ENCODE measurements at places on chromosomes 11 and 22.

DNA sequence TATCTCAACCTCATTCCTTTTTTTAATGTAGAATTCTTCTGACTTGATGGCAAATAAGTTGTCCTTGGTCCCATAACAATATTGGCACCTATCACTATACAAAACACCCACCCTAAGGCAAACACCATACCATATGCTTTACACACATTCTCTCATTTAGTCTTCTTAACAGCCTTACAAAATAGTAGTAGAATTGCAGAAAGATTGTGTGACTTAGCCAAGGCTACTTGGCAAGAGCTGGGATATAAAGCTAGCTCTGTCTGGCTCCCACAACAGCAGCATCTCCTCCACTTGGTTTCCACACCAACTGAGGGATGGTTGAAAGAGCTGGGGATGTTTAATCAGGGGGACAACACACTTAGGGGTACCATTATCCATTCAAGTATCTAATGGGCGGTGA lies 9.8 kb upstream of the ZDHHC13 start:
- DNase-seq: no peak

DNA sequence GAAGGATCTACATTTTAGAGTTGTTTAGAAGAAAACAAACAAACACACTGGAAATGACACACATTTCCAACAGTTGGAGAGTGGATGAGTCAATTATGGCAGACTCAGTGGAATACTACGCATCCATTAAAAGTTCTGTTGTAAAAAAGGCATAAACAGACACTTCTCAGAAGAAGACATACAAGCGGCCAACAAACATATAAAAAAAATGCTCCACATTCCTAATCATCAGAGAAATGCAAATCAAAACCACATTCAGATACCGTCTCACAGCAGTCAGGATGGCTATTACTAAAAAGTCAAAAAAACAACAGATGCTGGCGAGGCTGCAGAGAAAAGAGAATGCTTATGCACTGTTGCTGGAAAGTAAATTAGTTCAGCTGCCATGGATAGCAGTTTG lies 298.2 kb downstream of the DDX10 start:
- no peak for DNase-seq

DNA sequence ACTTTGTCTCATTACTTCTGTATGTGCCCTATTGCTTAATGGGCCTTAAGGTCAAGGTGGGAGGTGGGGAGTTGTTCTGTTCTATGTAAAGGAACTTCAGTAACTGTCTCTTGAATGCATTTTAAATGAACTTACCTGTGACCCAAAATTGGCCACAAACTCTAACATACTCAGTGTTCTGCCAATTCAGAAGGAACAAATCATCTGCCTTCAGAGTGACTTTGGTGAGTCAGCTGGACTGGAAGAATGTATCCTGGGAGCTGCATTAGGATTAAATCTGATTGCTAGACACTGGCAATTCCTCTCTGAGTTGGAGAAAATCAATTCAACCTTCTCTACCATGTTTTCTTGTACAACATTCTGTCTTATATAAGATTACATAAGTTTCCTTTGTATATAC lies 1104.8 kb downstream of the DLG2 start:
- DNase-seq: no peak

DNA sequence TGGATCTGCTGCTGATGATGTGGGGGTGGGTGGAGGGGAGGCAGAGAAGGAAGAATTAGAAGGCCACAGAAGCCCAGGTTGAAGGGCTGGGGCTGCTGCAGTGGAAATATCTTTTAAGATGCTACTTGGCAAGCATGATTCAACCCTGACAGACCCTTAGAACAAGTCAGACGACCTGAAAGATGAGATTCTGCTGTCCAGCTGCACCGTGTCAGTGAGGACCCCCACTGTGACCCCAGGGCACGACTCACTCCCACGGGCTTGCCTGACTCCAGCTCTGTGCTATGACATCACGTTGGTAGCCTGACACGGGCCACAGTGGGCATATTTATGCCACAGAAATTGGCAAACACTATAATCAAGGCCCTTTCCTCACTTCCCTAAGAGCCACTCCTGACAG lies 36.0 kb downstream of the LRFN4 start:
- DNase-seq: no peak

GRCh38 chr11:7021318-7021717 lies 1.0 kb downstream of the NLRP14 start:
- DNase-seq: peak; percentile 3

GRCh38 chr11:58434217-58434616 lies 6.3 kb upstream of the OR5B2 start:
- DNase-seq: no peak

DNA sequence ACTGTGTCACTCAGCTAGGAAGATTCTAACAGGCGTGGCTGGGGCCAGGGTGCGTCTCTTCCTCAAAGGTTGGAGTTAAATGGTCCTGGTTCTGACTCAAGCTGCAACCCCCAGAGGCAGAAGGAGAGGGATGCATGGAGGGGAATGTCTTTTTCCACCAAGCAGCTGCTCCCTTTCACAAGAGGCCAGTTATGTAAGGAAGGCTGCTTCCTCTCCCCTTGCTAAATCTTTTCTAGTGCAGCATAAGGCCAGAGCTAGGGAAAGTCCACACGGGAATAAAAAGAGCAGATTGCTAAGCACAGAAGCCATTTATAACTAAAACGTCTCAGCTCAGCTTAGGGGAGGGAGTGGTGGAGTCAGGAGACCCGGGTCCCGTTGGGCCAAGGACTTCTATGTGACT lies 10.0 kb downstream of the PVALB start:
- no peak for DNase-seq

DNA sequence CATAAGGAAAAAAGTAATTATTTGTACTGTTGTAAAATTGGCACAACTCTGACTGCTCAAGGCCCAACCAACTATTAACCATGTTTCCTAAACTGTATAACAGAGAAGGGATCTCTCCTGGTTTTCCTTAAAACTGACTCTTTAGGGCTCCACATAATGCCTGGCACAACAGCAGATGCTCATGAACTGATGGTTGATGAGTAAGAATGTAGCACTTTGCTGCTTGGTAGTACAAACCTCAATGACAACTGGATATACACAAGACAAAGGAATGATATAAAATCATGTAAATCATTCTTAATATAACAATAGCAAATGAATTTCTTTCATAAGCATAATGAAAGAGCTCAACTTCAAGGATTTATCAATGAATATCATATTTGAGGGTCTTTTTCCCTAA lies 11.7 kb downstream of the MSANTD2 start:
- no peak for DNase-seq

- no peak for DNase-seq
Measured at GRCh38 chr11:69648679-69649575, 8.0 kb downstream of the CCND1 start.

DNA sequence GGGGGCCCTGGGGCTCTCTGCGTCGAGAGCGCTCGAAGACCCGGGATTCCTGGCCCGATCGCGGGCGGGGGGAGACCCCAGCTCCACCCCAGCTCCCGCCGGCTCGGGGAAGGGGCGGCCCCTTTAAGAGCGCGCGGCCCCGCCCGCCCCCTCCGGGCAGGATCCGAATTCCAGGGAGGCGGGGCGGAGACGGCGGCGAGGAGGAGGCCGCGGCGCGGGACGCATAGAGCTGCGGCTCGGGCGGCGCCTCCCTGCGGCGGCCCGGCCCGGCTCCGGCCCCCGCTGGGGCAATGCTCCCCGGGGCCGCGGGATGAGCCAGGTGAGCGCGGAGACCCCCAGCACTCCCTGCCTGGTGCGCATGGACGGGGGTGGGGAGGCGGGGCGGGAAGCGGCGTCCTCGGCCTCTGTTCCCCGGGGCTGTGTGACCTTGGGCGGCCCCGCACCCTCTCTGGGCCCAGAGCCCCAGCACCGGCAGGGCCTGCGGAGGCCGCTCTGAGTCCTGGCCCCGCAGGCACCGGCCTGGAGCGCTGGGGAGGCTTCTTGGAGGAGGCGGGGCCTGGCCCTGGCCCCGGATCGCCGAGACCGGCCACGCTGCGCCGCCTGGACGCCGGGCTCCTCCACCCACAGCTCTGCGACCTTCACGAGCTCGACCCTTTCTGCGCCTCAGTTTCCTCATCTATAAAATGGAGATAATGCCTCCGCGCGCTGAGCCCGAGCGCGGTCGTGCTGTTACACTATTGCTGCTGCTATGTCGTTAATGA lies 565 bp downstream of the GAS2L1 start:
- peak; percentile 88 for DNase-seq

- no peak for DNase-seq
Measured at GRCh38 chr11:110467556-110467955, 37.8 kb downstream of the FDX1 start.

DNA sequence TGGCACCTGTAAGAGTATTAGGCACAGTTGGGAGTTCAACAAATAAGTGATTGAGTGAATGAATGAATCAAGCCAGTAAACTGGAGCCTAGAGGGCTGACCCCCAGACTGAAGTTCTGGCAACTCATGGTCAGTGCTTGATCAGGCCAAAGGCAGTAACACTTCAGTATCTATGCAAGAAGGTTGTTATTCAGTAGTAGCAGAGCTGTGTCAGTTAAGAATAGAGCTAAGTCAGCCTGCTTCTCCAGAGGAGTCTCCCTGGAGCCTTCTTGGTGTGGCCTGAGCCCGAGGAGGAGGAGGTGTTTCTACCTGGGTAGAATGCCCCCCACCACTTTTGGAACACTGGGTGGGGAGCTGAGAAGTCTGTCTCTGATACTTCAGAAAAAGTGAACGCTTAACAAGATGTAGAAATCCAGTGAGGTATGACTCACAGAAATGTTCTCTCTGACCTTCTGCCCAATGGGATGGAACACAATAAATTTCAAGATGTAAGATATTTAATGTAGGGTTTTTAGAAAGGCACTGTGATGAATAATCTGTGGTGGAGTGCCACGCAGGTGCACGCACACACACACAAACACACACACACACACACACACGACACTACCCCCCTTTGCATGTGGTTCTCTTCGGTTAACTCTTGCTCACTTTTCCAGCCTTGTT lies 219.9 kb downstream of the HIPK3 start:
- no peak for DNase-seq

DNA sequence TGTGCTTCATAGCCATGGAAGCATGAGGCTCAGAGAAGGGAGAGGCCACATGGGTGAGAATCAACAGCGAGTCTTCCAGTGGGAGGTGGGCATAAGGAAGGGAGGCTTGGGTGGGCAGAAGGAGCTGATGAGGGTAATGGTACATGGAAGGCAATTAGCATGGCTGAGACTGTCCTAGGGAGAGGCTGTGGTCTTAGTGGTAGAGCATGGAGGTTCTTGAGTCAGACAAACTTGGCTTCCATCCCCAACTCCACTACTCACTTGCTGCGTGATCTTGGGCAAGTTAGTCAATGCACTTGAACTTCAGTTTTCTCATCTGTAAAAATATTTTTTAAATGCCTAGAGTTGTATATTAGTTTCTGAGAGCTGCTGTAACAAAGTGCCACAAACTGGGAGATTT lies 227.2 kb upstream of the E2F8 start:
- DNase-seq: no peak

DNA sequence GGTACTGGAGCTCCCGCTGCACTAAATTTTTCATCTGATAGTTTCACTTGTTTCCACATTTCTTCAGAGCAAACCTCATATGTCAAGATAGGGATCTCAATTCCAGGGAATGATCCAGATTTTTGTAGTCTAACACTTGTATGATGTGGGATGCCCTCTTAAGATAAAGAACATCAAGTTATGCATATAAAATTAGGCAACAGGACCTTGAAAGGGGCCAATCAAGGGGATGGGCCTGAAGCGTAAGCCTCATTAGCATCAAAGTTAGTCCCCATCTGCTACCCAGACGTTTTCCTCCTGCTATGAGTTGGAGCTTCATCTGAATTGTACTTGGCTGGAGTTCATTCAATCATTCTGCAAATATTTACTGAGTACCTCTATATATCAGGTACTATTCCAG lies 17.5 kb downstream of the PDGFD start:
- DNase-seq: no peak

DNA sequence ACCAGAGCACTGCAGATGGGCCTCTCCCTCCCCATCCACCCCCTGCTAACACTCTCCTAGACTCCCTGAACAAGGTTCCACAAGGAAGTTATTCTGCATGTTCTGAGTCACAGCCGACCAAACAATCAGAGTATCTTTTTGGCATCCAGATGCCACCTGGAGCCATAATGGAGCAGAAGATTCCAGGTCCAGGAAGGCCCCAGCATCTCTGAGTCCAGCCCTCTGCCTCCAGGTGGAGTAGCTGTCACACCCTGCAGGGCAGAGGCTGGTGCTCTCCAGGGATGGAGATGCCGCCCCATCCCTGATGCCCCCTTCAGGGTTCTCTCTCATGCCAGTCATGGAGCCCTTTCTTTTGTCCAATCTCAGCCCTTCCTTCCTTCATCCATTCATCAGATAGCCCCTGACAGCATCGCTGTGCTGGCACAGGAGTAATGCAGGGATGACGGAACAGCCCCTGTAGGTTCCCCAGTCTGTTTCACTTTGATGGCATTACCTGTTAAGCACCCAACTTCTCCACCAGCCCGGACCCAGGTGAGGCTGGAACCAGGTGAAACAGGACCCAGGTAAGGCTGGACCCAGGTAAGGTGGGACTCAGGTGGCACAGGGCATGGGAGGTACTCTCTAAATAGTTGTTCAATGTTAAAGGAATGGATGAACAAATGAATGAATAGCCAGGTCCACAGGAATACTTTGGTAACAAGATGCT lies 20.1 kb upstream of the TSKU start:
- DNase-seq: no peak

DNA sequence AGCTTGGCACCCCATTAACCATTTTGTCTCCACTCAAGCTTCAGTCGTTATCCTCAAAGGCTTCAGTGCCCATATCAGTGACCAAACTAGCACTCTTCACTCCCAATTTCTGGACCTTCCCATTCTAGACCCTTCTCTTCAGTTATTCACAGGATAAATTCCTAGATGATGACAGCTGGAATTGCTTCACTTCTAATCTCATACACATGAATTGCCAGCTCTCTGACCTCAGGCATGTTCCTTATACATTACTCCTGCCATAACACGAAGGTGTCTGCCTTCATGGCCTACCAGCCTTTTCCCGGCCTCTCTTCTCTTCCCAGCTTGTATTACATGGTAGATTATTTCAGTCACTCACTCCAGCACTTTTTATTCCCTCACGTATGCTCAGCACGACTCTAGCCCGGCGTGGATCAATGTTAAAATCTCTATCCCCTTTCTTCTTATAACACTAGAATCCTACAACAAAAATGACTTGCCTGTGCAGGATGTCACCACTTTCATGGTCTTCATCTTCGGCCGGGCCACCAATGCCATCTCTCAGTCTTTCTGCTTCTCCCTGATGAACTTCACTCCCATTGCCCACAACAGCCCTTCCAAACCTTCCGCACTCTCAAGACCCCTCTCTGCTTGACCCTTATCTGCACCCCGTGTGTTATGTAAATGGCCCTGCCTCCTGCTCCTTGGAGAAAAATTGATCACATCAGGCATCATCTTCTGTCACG lies 36.9 kb downstream of the EIF3F start:
- DNase-seq: no peak

GRCh38 chr11:64650923-64651523 lies 60.0 kb downstream of the SLC22A12 start:
- peak; percentile 69 for DNase-seq
